CD8-positive, alpha-beta memory T cell (primary cell): ENCODE measurements at places on chromosomes 1 and 21.

- no peak for DNase-seq
These were observed 3.6 kb downstream of the CTBS start for GRCh38 chr1:84570436-84571149.

DNA sequence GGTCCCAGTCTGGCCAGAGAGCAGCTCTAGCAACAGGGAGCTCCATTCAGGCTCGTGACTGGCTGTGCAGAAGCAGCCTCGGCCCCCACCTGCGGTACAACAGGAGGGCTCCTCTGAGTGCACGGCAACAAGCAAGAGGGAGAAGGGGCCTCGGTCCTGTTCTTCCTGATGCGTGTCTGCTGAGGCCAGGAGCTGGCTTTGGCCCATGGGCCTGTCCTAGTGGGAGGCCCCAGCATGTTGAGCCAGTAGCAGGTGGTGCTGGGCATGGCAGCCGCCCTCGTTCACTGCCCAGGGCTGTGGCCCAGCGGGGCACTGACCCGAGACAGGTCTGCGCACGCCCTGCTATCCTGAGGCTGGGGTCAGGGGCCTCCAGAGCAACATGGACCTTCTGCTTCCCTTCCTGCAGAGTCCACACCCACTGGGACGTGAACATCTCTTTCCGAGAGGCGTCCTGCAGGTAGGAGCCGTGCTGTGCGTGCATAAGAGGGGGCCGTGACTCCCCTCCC is 7.0 kb downstream of the SAMD11 start:
- no peak for DNase-seq

- no peak for DNase-seq
These were observed 35.5 kb downstream of the COQ8A start for GRCh38 chr1:226975259-226976250.

DNA sequence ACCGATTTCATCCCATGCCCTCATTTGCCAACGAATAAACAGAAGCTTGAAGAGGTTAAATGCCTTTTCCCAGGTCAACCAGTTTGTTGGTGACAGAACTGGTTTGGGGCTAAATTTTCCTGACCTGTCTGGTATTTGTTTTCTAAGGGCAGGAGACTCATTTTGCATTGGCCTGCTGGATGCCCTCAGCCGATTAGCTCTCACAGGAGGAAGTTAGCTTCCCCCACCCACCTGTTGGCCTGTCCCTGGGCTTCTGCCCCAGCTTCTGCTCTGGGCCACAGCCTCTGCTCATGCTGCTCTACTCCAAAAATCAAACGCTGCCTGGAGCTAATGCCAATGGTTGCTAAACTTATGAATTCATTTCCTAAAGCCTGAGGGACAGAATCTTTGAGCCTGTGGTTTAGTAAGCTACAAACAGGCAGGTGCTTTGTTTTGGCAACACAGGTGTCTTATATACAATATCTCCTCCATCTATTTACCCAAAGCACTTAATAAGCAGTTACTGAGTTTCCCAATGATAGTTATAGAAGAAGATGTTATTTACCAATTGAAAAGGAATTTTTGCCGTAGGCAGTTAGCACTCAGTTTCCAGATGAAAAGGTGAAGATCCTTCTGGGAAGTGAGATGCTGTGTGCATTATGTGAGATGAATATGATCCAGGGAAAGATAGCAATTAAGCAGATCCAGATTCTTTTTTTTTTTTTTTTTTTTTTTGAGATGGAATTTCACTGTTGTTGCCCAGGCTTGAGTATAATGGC is 82.3 kb downstream of the TM2D1 start:
- no peak for DNase-seq

DNA sequence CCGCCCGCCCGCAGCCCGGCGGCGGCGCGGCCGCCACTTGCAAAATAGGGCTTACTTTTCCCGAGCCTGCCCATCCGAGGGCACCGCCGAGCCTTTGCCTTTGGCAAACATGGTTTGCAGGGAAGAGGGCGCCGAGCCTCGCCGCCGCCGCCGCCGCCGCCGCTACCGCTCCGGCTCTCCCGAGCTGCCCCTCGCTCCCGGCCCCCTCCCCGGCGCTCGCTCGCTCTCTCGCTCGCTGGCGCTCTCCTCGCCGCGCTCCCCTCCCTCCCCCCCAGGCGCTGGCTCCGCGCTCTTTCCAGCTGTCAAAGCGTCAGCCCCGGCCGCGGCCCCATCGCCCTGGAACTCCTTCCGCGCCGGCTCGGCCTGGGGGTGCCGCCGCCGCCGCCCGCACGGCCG is 298 bp downstream of the SSBP3 start:
- no peak for DNase-seq

DNA sequence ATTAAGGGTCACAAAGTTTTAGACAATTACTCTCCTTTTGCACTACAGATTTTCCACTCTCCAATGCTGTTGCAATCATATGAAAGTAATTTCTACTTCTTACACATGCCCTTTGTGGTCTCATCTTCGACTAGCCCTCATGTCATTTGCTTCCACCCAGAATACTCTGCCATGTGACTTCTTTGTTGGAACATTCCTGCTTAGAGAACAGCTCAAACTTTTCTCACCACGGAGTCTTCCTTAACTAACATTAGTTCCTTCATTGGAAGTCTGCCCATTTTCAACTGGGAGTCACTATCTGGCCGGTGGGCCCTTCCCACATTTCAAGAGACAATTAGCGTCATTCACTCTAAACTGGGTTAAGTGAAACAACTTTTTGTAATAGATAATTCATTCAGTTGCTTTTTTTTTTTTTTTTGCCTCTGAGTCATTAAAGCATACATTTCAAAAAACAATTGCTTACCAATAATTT is 142.6 kb upstream of the PALMD start:
- DNase-seq: no peak

DNA sequence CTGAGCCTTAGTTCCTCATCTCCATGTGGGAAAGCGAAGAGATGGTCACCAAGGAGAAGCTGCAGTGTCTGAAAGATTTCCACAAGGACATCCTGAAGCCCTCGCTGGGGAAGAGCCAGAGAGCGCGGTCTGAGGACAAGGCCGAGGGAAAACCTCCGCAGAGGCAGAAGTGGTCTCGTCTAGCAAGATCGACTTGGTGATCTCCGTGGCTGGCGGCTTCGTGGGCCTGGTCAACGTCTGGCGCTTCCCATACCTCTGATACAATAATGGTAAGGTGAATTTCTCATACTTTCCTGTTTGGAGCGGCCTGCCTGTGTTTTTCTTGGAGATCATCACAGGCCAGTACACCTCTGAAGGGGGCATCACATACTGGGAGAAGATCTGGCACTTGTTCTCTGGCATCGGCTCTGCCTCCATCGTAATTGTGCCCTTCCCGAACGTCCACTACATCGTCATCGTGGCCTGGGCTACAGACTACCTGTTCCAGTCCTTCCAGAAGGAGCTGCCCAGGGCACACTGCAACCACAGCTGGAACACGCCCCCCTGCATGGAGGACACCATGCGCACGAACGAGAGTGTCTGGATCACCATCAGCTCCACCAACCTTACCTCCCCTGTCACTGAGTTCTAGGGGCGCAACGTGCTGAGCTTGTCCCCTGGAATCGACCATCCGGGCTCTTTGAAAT is 841.1 kb upstream of the TMPRSS15 start:
- DNase-seq: no peak

DNA sequence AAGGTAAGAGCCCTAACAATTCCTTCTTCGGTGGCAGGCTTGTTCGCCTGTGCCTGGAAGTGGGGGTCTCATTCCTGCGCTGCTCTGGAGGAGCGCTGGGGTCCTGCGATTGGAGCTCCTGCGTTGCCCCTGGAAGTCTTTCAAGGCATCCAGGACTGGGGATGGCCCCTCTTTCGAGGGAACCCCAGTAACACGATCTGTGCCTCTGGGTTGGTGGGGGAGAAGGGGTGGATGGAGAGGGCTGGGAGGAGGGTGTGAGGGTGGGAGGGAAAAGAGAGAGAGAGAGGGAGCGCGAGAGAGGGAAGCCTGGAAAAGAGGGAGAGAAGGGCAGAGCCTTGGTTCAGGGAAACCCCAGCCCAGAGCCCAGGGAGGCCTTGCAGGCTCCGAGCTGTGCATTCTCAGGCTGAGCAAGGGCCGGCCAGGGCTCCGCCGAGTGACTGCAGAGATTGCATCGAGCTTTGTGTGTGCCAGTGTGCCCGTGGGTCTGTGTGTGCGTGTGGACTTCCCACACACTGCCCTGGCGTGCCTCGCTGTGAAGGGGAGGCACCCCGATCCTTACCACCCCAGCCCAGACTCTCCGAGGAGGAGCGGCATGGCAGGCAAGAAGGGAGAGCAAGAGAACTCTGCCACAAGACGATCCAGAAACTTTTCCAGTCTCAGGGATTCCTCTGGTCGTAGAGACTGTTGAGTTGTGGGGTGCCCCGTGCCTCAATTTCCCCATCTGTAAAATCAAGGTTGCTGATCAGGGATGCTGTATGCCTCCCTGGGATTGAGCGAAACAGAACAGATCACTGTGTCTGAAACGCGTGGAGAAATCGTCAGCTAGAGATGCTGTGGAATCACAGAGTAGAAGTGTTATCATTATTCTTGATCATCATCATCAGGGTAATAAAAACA is 619 bp downstream of the BCL9 start:
- no peak for DNase-seq

DNA sequence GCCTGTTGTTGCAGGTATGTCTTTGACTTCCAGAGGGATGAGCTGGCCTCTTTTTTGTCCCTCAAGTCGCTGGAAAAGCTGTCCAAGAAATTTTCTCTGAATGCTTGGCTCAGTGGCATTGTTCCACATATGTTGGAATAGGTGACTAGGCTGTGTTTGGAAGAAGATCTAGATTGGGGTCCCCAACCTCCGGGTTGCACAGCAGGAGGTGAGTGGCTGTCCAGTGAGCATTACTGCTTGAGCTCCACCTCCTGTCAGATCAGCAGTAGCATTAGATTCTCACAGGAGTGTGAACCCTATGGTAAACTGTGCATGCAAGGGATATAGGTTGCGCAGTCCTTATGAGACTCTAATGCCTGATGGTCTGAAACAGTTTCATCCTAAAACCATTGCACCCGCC is 18.1 kb downstream of the BACH1 start:
- no peak for DNase-seq

DNA sequence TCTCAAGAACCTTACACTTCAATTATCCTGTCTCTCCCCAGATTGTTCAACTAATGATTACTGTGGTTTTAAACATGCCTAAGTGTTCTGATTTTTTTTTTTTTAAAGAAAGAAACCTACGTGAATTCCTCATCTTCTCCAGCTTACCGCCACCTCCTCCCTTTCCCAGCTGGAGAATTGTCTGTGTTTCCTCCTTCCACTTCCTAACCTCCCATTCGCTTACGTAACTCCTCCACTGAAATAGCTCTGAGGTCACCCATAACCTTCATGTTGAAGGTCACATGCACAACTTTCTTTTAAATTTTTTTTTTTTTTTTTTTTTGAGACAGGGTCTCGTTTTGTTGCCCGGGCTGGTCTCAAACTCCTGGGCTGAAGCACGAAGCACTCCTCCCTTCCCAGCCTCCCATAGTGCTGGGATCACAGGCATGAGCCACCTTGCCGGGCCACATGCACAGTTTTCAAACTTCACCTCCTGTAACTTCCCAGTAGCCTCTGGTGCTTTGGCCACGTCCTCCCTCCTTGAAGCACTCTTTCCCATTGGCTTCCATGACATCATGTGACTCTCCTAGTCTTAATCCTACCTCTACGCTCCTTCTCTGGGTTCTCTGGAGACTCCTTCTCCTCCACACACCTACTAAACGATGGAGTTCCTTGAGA is 9.8 kb upstream of the CAPZB start:
- no peak for DNase-seq

DNA sequence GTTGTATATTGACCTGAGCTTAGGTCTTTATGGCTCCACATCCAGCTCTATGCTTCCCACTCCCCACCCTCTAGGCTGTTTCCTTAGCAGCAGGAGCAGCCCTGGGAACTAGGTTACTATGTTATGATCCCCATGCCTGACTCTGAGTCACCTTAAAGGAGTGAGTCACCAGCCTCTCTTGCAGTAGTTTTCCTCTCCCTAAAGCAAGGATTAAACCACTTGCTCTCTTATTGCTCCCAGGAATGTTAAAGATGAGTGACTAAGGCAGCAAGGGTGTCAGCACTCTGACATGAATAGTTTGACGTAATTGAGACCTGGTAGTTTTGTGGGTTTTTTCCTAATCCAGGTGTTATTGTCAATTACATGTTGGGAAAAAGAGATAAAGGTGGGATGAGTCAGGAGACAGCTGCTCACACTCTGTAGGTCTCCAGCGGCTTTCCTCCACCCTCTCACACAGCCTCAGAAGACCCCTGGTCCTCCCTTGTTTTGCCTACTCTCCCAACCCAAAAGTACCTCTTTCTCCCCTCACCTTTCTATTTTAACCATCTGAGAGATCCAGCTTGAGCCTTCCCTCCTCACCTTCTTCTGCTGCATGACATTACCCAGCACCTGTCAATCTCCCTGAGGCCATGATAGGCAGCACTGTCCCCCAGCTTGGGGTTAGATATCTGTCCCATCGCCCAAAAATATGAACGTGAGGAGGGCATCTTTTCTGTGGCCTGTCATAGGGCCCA is 369.1 kb upstream of the VAMP3 start:
- no peak for DNase-seq

GRCh38 chr1:154276797-154277196 is 4.4 kb downstream of the HAX1 start:
- DNase-seq: no peak

DNA sequence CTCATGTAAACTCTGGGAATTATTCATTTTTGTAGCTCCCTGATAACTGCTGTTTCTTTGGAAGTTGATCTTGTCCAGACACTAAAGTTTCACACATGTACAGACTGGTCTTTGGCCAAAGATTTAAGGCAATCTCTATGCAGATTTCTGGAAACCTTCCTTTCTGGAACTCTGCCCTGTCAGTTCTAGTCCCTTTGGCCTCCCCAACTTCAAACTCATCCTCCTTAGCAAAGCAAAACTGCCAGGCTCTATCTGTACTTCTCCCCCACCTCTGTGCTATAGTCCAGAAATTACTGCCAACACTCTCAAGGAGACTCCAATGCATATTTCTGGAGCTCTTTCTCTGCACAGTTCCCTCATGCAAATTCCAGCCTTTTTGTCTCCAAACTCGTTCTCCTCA is 36.5 kb downstream of the C1orf198 start:
- no peak for DNase-seq

DNA sequence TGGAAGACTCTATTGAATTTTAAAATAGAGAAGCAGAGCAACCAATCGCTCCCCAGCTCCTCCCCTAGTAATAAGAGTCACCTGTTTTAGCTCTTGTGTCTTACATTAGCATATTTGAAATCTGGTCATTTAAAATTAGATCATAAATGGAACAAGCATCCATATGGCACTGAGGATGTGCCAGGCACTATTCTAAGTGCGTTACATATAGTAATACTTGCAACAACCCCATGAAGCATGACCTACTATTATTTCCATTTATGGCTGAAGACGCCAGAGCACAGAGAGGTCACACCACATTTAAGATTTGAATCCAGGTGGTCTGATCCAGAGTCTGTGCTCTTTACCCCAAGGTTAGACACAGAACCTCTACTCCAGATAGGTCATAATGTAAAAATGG is 82.0 kb upstream of the HIVEP3 start:
- DNase-seq: no peak

- no peak for DNase-seq
These were observed 17.1 kb downstream of the SPRTN start for GRCh38 chr1:231355171-231355570.

- no peak for DNase-seq
These were observed 69.4 kb downstream of the VAV3 start for GRCh38 chr1:107895403-107896191.
